T-helper 2 cell (primary cell): ENCODE measurements at places on chromosomes 7 and 10.
A peak's percentile ranks its signal among the peaks of the same experiment; 100 is the strongest.

GRCh38 chr7:98196706-98197605 lies 14.3 kb upstream of the BHLHA15 start:
- no peak for DNase-seq

DNA sequence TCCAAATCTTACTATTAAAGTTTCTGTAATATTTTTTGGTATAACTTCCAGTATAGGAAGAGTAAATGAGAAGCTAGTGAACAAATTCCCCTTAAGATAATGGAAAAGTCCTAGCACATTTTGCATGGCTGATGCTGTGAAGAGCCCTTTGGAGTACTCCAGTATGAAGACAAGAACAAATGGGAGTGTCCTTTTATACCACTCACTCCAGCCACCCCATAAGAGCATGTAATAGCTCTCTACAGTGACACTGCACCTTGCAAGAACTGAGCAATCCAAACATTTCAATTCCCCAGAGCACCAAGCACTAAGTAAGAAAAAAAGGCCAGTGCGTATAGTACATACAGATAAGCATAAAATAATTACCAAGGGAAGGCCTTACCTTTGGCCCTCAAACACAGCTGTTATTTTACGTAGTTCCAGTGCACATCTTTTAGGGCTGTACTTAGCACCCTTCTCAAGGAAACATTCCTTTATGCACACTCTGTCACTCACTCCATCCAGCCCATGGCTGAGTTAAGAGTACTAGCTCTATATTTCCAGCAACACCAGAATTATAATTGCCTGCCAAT lies 135.4 kb downstream of the ST7 start:
- no peak for DNase-seq

- DNase-seq, result peak; percentile 19
Observed at GRCh38 chr10:31194986-31195385, 124.0 kb upstream of the ZEB1 start.

DNA sequence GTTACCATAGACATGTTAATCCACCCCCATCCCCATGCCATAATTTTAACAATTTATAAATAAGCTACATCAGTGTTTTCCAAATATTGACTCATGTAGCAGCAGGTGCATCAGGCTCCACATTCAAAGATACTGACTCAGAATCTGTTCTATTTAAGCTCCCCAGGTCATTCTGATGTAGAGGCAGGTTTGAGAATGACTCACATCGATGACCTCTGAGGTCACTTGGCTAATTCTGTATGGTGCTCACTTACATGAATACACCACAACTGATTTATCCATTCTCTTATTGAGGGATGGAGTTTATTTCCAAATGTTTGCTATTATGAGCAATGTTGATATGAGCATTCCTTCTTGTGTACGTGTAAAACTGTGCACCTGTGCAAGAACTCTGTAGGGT lies 1159.0 kb downstream of the TYW1 start:
- DNase-seq, result no peak

GRCh38 chr10:72309290-72310240 lies 35.8 kb downstream of the DDIT4 start:
- DNase-seq, result no peak

DNA sequence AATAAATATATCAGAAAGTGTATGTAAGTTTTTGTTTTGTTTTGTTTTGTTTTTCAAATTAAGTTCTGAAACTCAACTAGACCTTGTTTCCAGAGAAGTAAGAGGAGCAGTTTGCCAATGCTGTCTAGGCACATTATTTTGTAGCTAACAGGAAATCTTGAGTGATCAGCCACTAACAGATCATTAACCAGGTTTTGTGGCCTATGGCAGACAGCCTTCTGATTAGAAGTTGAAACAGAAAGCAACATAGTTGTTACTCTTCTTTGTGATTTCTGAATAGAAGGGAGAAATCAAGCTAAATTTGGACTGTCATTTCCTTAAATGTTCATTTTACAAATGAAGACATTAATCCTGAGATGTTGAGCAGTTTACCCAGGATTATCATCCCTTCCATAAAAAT lies 142.6 kb downstream of the PLXDC2 start:
- DNase-seq, result no peak

GRCh38 chr7:34747867-34748727 lies 90.1 kb downstream of the NPSR1 start:
- no peak for DNase-seq

DNA sequence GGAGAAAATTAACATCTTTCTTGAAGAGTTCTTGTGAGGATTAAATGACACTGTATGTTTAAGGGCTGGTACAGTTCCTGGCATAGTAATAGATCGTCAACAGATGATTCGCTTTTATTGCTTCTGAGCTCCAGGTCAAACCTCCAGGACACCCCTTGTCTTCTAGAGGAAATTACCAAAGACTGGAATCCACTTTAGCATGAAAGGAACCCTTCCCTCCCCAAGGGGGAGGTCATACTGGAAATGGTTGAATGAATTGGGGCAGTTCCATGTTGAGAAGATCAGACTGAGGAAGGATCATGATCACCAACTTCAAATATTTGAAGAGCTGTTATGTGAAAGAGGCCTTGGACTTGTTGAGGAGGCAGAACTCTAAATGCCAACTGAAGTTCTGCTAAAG lies 8.9 kb downstream of the NFE2L3 start:
- no peak for DNase-seq

- DNase-seq, result no peak
Observed at GRCh38 chr7:110095372-110096052, 995.4 kb upstream of the LRRN3 start.

- no peak for DNase-seq
Observed at GRCh38 chr10:70186571-70186970, 16.3 kb upstream of the SAR1A start.

DNA sequence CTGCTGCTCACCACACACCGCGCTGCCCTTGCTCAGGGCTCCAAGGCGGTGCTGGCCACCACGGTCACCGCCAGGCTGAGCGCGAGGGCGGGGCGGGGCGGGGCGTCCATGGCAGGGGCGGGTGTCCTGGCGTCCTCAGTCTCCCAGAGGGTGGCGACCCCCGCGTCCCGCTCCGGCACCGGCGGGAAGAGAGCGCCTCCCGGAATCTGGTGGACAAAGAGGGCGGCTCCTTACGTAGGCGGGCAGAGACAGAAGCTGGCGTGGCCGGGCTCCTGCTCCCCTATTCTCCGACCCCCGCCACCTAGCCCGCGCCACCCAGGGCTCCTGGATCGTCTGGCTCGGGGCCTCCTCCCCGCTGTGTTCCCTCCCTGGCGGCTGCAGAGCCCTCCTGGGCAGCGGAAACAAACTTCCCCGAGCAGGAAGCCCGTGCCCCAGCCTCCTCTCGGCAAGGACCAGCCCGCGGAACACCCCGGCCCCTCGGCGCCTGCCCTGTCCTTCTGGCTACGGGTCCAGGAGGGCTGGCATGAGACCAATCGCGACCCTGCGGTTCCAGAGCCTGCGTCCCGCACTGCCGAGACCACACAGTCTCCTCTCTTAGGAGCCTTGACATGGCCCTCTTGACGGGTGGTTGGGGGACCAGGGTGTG lies 133.8 kb upstream of the ZNF92 start:
- DNase-seq, result no peak

DNA sequence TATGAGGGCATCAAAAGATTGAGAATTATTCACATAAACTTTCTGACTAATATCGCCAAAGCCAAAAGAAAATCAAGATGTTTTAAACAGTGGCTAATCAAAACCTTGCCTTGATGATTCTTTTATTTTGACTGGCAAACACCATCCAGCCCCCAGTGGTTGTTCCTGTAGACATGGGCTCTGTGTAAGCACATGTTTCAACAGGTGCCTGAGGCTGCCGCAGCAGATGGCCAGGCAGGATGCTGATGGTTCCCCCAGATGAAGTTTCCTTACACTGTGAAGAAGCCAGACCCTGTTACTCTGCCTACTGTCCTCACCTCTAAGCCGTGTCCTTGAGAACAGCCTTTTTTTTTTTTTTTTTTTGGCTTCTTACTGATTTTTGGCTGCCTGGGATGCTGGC lies 146.5 kb downstream of the RAB11FIP2 start:
- no peak for DNase-seq

GRCh38 chr10:35132727-35133126 lies 6.1 kb downstream of the CREM start:
- no peak for DNase-seq

DNA sequence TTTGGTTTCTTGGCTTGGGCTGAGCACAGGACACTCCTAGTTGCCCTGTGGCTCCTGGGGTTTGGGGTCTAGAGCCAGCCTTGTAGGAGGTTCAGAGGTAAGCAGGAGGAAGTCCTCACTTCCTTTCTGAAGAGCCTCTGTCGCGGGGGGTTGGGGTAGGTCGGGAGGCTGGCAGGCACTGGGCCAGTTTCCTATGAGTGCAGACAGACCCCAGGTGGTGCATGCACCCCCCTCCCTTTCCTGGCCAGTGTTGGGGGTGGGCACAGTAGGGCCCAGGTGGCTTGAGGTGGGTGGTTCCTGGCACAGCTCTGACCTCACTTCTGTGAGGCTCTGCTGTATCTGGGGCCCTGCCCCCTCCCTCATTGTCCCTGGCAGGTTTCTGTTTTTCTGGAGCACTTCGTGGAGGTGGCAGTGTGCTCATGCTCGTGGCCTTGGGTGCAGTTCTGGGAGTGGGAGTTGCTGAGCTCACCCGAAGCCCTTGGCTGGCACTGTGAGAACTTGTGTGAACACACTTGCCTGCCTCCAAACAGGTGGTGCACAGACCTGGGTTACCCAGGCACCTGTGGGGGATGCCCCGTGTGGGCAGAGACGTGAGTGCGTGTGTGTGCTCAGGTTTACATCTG lies 1.8 kb downstream of the PALD1 start:
- DNase-seq, result no peak

GRCh38 chr10:6217611-6218010 lies 14.9 kb downstream of the PFKFB3 start:
- DNase-seq, result no peak

- DNase-seq, result no peak
Observed at GRCh38 chr10:52146766-52147165, 167.3 kb upstream of the DKK1 start.

GRCh38 chr7:10739401-10739800 lies 234.3 kb upstream of the PHF14 start:
- DNase-seq, result no peak

GRCh38 chr10:35379226-35380137 lies 43.2 kb downstream of the CCNY start:
- no peak for DNase-seq

DNA sequence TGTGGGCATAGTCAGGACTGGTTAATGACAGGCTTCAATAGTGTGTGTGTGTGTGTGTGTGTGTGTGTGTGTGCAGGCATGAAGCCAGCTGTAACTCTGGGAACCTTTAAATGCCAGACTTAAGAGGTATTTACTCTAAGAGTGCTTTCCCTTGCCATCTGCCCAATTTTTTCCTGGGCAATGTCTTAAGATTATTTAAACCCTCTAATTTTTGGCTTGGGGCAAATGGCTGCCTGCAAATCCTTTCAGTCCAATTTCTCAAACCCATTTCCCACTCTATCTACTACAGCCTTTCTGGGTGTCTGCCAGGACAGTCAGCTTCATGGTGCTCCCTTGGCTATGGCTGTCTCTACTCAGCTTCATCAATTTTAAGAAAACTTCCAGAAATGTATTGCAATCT lies 62.6 kb upstream of the C1GALT1 start:
- DNase-seq, result no peak

DNA sequence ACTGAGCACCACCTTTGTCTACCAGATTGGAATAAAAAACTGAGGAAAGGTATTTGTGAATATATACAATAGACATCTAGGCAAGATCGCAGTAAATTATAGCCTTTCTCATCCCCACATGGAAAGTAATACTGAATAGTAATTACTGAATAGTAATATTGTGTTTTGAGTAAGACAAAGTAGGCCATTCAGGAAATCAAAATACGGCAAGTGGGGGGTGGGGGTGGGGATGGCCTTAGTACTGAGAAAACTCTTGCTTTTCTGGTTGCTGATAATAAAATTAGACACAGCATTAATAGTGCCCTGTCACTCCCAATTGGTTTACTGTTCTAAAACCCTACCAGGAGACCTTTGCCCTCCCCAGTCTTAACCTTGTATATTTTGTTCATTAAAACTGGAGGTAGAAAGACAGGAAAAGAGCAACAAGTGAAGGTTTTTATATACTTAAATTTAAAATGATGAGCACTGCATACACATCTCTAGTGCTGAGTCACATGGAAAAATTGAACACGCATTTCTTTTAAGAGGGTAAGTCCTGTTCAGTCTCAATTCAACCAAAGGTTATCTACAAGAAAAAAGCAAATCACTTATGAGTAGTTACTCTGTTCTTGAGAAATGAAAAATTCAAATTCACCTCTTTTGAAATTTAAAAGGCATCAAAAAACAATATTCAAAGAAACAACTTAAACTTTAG lies 65.6 kb downstream of the IGF2BP3 start:
- no peak for DNase-seq

- no peak for DNase-seq
Observed at GRCh38 chr10:80148166-80148805, 15.8 kb downstream of the PLAC9 start.

GRCh38 chr10:124388823-124389612 lies 29.7 kb downstream of the OAT start:
- DNase-seq, result peak; percentile 87

GRCh38 chr7:138878856-138879255 lies 80.9 kb upstream of the ATP6V0A4 start:
- no peak for DNase-seq

DNA sequence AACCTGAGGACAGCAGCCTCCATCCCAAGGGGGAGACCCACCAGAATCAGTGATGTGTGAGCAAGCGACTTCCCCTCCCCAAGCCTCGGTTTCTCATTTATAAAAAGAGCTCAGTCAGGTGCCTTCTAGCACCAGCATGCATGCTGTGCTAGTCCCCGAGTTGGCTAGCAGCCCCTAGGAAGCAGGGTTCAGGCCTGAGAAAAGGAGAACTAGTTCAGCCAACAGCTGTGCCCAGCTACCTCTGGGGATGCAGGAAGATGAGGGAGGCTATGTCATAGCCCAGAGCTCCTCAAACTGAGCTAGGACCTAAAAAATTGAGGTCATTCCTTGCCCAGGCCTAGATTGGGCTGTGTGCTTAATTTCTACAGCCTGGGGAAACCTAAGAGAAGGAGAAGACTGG lies 13.7 kb downstream of the DRGX start:
- DNase-seq, result no peak

DNA sequence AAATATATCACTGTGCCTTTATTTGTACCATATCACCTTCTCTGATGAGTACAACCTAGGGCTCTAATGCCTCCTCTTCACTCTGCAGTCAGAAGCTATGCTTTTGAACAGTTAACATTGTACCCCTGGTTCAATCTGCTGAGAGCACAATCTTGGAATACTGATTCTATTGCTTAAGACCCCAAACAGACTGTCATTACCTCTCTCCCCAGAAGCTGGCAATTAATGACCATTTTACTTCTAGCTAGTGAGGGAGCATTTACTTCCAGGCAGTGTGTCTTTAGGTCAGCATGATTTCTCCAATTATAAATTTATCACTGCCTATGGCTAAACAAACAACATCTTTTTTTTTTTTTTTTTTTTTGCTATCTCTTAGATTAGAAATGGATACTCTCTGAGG lies 36.0 kb upstream of the SPOCK2 start:
- DNase-seq, result no peak

GRCh38 chr10:100934084-100934659 lies 21.4 kb downstream of the SLF2 start:
- DNase-seq, result peak; percentile 35

DNA sequence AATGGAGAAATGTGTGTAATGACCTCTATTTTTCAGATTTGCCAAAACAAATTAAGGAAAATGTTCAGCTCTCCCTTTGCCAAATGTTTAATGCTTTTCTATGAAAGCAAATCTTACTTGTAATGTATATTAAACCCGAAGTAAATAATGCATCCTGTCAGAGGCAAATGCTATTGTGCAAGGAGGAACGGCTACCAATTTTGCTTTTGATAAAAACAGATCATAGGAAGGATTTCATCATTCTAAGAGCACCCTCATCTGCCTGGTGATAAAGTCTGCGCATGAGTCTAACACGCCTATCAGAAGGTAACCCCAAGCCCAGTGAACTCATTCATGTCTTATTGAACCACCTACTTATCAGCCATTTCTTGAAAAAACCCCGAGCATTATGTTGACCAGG lies 412.4 kb upstream of the MKI67 start:
- DNase-seq, result no peak
